NCI-H524 treated with DMSO at 0.1 percent for 48 hours (cell line): ENCODE measurements at places on chromosomes 6 and 20.
A peak's percentile ranks its signal among the peaks of the same experiment; 100 is the strongest.

DNA sequence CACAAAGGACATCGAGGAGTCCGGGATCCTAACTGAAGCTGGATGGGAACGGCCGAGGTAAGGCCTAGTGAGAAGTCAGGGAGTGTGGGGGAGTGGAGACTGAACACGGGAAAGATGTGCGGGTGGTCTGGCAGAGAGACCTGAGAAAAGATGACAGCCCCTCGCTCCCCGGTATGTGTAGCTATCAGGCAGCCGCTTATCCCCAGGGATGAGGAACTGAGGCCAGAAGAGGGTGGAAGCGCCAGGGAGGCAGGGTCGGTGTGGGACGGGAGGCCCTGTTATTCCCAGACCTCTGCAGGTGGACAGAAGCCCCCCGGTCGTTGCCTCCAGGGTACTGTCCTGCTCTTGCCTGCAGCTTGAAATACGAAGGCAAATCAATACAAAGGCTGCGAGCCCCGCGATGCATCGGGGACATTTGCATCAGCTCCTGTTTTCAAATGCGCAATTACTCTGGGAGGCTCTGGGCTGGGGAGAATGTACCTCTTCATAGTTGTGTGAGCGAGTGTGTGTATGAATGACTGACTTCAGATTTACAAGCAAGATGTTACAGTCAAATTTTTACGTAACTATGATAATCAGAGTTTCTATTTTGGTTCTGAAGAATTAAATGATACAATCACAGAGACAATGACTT is 221.3 kb downstream of the QKI start:
- DNase-seq = no peak

- DNase-seq = no peak
These were observed 14.5 kb upstream of the KCNK5 start for GRCh38 chr6:39243809-39244208.

DNA sequence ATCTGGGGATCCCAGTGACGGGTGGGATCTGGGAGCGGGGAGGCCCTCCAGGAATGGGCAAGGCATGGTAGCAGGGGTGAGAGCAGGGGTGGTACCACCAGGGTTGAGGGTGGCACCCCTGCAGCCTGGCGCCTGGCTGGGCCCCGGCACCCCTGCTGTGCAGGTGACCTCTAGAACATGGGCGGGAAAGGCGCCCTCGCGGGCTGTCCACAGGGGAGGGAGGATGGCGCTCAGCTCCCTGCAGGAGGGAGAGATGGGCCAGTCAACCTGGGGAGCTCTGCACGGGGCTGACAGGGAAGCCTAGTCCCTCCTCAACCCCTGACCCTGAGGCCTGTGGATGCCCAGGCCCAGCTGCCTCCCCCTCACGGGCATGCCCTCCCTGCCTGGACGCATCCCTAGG is 61.6 kb upstream of the SLCO4A1 start:
- no peak for DNase-seq

DNA sequence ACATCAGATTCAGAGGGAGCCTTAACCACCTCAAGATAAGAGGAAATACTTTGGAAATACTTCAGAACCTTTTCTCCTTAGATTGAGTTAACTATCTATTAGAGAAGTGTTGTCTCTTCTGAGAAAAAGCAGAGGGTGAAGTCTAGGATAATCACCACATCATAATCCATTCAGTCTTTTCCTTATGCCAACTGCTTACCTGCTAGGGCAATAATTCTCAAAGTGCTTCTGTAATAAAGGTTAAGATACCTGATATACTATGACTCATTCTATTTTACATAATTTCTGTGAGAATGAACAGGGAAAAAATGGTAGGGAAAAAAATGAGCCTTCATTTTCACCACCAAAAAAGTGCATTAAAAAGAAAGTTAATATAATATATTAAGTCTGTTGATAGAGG is 70.1 kb upstream of the LOC128125822 start:
- DNase-seq = no peak

DNA sequence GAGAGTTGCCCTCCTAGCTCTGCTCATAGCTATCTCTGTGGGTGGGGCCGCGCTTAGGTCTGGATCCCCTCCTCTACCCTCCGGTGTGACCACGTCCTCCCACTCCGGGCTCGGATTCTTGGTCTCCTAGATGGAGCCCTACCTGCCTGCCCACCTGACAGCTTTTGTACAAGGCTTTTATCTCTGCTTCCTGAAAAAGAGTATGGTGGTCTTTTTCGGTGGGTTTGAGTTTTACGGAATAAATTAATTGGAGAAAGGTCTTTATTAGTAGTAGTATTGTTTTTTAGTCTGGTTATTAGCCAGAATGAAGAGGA is 773 bp downstream of the SMAP1 start:
- peak; percentile 1 for DNase-seq

- DNase-seq = no peak
These were observed 4.2 kb downstream of the BRD2 start for GRCh38 chr6:32972353-32973143.

- no peak for DNase-seq
These were observed 291.9 kb downstream of the KCNQ5 start for GRCh38 chr6:72913797-72914196.

GRCh38 chr20:50292591-50293283 is 102.1 kb downstream of the CEBPB start:
- DNase-seq = no peak
